ENCODE measurements at places on chromosomes 5 and 9.

DNA sequence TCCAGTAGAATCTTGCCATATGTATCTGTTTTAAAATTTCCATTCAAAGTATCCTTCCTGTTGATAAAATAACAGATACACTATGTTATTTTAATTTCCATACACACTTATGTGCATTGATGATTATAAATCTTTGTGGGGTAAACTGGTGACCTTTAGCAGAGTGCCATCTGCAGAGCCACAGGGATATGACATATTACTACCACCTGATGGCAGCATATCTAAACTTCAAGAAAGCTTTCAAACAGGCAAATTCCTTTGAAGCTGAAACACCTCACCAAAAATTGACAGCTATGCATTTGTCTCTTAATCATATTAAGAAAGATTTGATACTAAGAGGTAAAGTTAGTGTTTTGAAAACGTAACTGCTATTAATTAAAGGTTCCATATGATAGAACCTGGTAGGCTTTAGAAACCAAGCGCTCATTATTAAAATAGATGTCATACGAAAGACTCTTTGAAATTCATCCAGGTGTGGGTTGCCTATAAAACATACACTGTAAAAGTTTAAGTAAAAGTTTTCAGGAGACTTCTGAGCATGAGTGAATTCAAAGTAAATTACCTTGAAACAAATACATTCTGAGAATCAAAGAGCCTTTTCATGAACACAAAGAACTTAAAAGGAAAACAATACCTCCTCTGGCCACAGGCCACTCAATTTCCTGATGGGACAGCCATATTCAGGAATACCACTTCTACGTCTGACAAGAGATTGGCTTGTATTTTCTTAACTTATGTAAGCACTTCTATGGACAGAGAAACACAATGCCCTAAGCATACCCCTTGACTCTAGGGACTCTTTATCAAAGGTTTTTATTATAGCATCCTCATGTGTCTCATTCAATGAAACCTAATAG is 93.3 kb downstream of the KIAA0825 start:
- DNase-seq = peak; percentile 44

DNA sequence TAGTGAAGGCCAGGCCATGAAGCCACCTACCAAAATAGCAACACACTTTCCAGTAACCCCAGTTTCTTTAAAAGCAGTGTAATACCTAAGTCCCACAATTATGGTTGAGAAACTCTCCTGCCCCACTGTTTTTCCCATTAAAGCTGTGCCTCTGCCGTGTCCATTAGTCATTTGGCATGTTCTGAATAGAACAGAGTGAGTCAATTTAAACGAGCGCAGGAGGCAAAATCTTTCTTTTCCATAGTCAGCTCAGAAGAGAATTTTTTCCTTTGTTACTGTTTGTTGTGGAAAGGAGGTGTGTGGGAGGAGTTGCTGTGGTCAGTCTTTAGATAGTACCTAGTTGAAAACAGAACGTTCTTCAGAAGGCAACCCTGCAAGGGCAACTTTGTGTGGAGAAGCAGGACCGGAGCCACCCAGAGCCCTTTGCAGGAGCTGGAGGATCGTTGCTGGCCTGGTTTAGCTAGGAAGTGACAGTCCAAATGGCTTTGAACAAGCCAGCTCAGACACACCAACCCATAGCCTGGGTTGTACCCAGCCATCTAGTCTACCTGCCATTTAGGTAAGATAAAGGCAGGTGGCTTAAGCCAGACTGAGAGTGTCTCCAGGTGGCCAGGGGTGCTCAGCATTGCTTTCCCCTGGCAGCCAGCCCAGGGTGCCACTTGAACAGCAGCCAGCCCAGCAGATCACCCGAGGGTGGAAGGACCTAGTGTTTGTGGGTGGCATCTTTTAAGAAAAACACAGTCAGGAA is 30.4 kb downstream of the GADD45G start:
- no peak for DNase-seq

DNA sequence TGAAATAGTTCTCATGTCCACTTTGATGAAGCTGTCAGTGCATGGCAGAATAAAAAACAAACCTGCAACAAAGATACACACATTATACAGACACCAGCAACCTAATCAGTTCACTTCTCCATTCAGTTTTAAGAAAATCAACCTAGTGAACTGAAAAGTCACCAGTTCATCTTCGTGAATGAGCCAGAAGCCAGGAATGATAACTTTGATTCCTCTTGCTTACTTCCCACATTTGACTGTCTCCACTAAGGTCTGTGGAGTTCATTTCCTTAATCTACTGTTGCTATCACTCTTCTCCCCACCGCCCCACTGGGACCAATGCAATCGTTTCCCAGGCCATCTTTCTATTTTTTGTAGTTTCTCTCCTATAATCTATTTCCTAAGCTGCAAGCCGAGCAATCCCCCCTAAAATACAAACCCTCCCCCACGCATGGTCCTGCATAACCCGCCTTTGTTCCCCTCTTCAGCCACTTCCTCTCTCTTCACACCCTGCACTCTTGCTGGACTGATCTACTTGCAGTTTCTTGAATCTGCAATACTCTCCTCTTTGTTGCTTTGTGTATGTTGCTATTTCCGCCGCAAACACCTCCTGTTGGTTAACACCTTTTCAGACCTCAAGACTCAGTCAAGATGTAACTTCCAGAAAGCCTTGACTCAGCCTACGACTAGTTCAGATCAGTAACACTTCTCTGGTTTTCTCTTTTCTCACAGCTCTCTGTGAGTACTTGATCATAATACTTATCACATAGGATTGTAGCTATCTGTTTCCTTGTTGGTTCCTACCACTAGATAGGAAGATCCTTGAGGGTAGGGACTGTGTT is 16.6 kb downstream of the STOM start:
- DNase-seq = peak; percentile 24

- no peak for DNase-seq
Observed at GRCh38 chr5:159655757-159656409, 260.4 kb upstream of the ADRA1B start.

DNA sequence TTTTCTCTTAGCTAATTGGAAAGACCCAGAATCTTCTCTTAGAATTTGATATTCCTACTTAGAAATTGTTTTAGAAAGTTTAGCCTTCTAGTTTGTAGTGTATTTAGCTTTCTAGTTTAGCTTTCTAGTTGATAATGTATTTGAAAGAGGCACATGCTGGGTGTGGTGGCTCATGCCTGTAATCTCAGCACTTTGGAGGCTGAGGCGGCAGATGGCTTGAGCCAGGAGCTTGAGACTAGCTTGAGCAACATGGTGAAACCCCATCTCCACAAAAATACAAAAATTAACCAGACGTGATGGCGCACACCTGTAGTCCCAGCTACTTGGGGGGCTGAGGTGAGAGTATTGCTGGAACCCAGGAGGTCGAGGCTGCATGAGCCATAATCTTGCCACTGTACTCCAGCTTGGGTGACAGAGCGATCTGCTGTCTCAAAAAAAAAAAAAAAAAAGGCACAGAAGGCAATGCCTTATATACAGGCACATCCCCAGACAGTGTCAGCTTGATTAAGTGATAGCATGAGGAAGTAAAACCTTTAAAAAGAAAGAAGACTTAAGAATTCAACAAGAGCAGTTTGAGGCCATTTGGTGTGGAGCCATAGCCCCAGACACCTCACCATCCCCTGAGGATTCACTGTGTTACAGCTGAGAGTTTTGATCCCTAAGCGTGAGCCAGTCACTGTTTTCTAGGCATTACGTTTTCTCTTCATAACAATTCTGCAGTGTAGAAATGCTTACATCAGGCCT is 34.6 kb downstream of the ZSWIM6 start:
- DNase-seq = no peak

DNA sequence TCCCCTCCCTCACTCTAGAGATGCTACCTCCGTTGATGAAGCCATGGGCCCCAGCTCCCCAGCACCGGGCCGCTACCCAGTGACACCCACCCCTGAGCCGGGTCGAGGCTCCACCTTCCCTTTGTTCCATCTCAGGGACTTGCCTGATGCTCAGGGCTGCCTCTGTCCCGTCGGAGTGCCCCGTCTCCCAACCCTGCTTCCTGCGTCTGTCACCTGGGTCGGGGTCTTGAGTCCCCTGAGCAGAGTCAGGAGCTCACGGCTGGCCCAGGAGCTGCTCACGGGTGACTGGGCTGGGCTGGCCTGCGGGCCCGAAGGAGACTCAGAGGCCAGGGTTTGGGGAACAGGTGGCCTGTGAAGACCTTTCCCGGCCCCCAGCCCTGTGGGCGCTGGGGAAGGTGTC is 85.3 kb downstream of the KCNT1 start:
- DNase-seq = no peak

DNA sequence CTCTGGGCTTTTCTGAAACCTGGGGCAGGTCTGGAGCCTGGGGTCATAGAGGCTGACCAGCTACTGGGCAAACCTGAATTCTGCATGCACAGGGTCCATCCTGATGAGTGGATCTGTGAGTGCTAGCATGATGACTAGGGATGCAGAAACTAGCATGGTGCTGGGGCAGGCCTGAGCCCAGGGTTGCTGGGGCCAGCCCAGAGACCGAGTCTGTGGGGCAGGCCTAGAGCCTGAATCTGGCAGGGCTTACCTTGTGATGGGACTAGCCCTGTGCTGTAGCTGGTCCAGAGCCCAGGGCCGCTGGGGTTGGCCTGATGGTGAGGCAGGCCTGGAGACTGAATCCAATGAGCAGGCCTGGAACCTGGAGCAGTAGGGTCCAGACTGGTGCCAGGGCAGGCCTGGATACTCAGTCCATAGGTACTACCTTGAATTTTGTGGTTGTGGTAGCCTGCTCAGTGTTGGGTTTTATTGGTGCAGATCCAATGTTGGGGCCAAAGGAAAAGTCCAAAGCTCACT is 313.5 kb downstream of the TLR4 start:
- DNase-seq = no peak

- no peak for DNase-seq
Observed at GRCh38 chr5:125413496-125414274, 667.2 kb upstream of the ZNF608 start.

- DNase-seq = peak; percentile 89
Observed at GRCh38 chr9:131732636-131733289, 7.1 kb downstream of the RAPGEF1 start.

GRCh38 chr5:41763081-41763480 is 107.1 kb downstream of the OXCT1 start:
- no peak for DNase-seq

GRCh38 chr9:127522727-127523126 is 71.4 kb downstream of the LRSAM1 start:
- DNase-seq = no peak

DNA sequence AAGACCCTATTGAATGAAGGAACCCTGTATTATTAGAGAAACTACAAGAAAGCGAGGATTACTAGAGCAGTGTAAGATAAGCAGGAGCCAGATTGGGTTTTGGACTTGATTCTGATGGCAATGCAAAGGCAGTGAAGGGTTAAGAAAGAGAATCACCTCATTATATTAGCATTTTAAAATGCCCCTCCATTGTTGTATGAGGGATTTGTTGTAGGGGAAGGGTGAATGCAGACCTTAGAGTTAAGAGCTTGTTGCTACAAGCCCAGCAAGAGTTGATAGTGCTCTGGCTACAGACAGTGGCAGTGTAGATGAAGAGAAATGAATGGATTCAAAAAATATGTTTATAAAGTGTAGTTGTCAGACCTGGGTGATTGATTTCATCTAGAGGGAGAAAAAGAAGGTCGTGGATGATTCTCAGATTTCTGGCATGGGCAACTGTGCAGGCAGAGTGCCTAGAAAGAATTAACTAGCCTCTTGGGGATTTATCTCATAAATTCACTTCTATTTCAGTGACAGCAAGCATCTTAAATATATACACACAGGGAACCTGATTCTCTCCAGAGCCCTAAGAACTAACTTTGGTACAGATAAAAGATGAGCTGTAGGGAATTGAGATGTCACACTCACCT is 344.8 kb downstream of the ARRDC3 start:
- DNase-seq = no peak

GRCh38 chr9:111969061-111969460 is 72.4 kb downstream of the UGCG start:
- DNase-seq = peak; percentile 88

DNA sequence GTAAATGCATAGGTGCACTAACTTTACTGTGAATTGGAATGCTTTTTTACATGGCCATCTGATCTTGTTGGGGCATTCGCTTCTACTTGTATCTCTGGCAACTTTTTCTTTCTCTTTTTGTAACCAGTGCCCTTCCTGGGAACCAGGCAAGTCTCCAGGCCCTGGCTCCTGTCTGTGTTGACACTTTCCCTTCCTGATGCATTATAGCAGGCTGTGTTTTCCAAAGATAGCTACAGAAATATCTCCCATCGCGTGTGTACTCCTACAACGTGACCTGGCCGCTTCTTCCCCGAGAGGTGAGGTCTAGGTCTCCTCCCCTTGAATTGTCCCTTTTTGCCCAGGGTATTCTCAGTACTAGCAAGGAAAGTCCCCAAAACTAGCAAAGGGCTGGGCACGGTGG is 81.1 kb upstream of the SPIN1 start:
- DNase-seq = no peak

DNA sequence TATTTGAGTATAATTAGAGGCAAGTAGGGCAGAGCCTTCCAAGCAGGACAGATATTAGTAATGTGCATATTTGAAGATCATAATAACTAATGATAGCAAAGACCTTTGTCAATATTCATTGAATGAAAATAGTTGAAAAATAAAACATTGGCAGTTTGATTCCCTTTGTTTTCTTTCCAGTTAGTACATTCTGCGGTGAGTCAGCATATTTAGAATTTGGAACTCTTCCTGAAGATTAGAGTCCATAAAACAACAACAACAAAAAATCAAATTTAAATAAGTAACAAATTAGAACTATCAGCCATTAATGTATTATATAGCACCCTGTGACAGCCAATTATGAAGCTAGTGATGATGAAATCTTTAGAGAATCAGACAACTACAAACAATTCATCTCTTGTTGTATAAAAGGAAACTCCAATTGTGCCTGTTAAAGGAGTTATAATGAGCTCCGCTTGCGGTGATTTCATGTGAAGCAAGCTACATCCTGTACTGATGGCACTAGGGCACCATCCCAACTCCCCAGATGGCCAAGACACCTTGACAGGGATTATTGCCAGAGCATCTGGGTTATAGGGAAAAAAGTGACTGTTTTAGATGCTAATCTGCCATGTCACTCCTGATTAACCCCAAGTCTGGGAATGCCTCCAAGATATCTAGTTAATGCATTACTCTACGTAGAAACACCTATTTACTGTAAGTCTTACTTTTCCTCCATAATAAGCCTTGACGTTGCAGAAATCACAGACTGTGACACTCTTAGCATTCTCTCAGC is 6.8 kb downstream of the IFNA8 start:
- DNase-seq = no peak

- DNase-seq = no peak
Observed at GRCh38 chr5:143889986-143890385, 78.0 kb downstream of the HMHB1 start.

DNA sequence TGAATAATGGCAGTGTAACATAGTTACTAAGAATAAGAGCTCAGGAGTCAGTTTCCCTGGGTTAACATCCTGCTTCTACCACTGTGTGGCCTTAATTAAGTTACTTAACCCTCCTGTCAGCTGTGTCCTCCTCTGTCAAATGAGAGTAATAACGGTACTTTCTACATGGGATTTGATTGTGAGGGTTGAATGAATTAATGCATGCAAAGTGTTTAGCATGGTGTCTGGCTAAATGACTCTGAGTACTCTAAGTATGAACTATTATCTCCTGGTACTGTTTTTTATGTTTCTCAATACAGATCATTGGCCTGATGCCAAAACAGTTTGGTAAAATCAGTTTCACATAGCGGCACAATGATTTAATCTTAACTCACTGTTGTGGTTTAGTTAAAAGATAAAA is 19.6 kb downstream of the ZNF131 start:
- no peak for DNase-seq

All from inflammatory macrophage treated with lipopolysaccharide for 1 hour (primary cell).